ENCODE measurements at places on chromosomes 6 and 20.

DNA sequence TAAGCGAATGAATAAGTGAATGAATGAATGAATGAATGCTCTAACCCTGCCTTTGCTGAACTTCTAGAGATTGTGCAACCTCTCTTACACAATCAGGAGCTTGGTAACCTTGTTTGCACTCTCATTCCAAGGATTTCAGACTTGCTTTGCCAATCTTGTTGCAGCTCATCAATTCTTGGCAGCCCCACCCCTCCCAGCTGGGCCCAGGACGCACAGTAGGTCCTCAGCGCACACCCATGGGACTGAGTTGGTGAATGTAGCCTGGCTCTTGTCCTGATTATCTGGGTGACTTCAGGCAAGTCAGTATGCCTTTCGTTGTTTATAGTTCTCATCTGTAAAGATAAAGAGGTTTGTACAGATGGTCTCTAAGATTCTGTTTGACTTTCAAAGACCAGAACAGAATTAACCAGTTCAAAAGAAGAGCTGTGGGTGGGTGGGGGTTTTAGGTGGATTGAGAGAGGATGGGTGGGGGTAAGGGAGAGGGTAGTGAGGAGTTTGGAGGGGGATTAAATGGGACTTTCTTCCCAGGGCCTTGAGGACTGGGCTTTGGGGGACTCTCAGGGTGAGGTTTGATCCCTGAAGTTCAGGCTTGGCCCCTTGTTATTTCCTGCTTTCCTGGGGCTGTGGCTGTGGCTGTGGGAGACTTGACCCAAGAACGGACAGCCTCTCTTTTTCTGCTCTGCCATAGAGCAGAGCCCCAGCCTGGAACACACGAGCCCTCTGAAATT is 33.2 kb downstream of the VEGFA start:
- no peak for DNase-seq

DNA sequence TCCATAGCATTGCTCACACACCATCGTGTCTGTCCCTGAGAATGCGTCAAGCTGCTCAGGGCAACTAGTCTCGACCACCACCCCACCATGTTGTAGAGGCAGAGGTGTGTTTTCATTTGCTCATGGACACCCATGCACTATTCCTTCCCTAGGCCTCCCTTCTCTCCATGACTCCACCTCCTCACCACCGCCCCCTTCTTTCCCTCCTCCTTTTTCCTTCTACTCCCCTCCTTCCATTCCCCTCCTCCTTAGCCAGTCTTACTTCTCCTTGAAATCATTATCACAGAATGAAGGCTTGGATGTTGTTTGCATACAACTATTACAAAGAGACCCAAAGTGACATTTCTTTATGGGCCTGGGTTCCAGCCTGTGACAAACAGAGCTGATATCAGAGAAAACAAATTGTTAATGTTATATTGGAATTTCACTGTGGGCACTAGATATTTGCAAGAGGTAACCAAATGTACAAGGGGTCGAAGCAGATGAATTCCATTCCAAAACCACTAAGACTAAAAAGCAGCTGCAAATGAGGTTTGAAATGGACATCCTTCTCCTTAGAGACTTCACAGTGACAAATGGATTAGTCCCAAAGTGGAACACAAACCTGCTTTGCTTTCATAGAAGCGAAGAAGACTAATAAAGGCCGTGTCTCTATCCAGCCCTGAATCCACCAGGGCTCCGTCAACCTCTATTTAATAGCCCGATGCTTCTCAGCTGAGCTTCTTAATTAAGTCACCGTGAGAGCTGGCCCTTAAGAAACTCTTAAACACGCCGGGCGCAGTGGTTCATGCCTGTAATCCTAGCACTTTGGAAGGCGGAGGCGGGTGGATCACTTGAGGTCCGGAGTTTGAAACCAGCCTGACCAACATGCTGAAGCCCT is 275.8 kb upstream of the SULF2 start:
- DNase-seq = no peak

- DNase-seq = no peak
These were observed 99.3 kb downstream of the AIG1 start for GRCh38 chr6:143160015-143160414.

GRCh38 chr6:140040396-140040795 is 665.9 kb upstream of the CITED2 start:
- no peak for DNase-seq

GRCh38 chr6:160398674-160399271 is 50.6 kb downstream of the SLC22A3 start:
- no peak for DNase-seq
